CD4-positive, alpha-beta memory T cell (primary cell): ENCODE measurements at places on chromosomes 13 and 19. TPM values are rescaled to one million over a fixed set of nuclear protein-coding genes. Genes with fewer than 3 reads are reported as not detected.

Gene CYP2F1
- total RNA-seq: not detected

Gene MRPL4
- 42.7 TPM for total RNA-seq

Gene KRI1
- 73.0 TPM for total RNA-seq

Gene B3GNT8
- total RNA-seq: 3.2 TPM

Gene SBK2
- not detected for total RNA-seq

Gene NCCRP1
- not detected for total RNA-seq

Gene ACER1
- 1.3 TPM for total RNA-seq

Gene LAIR2
- total RNA-seq: 0.97 TPM

Gene RFX2
- 5.6 TPM for total RNA-seq

Gene ARHGAP35
- 47.5 TPM for total RNA-seq

Gene CABP5
- total RNA-seq: not detected

GRCh38 chr13:94030415-94031119 is 448.9 kb downstream of the DCT start:
- H3K4me1 ChIP-seq: no peaks in the 10 kb centered on the region
- H3K27me3 ChIP-seq: no peaks in the 10 kb centered on the region
- H3K27ac ChIP-seq: no peak overlapping the region
- H3K4me3 ChIP-seq: no peak overlapping the region
- H3K36me3 ChIP-seq: no peaks in the 10 kb centered on the region
- DNase-seq: no peak

- H3K4me1 ChIP-seq: peaks cover 100% of the 10 kb centered on the region
- no peaks in the 10 kb centered on the region for H3K27me3 ChIP-seq
- H3K36me3 ChIP-seq: no peaks in the 10 kb centered on the region
- peak overlapping the region; percentile 74 for H3K27ac ChIP-seq
- DNase-seq: peak; percentile 81
Measured at GRCh38 chr13:48492470-48493065, 40.3 kb downstream of the RCBTB2 start.

DNA sequence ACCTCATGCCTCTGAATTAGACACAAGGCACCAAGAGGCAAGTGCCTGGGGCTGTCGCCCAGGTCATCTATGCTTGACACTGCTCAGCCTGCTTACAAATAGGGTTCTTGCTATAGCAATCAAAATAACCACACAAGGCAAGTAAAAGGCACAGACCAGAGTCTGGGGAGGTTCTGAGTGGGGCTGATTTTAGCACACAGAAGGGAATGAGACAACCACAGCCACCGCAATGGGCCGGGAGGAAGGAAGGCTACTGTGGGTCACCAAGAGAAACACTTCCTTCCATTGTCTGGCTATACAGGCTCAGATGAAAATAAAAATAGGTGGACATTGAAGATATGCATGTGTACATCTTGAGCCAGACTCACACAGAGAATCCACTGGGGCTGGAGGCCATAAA is 159.1 kb downstream of the DLEU7 start:
- no peaks in the 10 kb centered on the region for H3K36me3 ChIP-seq
- H3K27ac ChIP-seq: no peak overlapping the region
- no peak for DNase-seq
- H3K4me3 ChIP-seq: no peak overlapping the region
- no peaks in the 10 kb centered on the region for H3K4me1 ChIP-seq

GRCh38 chr13:102402290-102402689 is 442 bp upstream of the FGF14 start:
- no peak overlapping the region for H3K27ac ChIP-seq
- DNase-seq: peak; percentile 63
- peaks cover 30% of the 10 kb centered on the region for H3K27me3 ChIP-seq

DNA sequence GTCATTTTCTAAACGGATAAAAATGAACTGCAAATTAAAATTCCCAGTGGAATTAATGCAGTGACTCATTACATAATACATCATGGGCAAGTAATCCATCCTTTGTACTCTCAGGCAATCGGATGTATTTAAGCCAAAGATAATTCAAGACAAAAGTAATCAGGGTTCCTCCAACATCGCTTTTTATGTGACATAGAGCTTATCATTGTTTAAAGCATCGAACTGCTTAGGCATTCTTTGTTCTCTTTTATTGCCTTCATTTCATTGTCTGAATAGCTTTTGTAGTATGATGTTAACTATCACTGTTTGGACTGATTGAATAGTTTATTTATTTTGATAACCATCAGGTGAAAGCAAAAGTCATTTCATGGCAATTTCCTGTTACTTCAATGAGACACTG is 209.4 kb downstream of the ITGBL1 start:
- no peak for DNase-seq
- H3K36me3 ChIP-seq: no peaks in the 10 kb centered on the region
- no peaks in the 10 kb centered on the region for H3K4me1 ChIP-seq
- no peaks in the 10 kb centered on the region for H3K27me3 ChIP-seq
- no peak overlapping the region for H3K27ac ChIP-seq

DNA sequence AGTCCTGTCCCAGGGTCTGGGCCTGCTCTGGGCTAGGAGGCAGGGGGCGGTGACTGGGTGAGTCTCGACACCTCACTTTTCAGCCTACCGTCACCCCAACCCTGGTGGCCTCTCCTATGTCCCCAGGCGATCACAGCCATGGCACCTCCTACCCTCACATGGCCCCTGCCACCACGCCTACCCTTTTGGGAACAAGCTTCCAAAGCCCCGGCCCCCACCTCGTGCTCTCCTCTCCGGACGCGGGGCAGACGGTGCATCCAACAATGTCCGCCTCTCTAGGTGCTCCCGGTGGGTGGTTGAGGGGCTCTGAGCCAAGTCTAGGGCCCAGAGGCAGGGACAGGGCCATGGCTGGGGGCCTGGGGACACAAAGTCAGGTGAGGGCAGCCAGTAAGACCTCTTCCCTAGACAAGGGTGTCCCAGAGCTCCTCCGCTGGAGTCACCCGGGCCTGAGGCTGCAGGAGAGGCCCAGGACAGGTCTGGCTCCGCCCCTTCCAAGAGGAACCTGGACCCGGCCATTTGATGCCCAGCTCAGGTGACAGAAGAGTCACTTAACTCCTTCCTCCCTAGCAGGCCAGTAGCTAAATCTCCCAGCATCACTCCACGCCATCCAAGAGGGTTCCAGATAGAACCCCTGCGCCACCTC is at the start of gene SYNE4:
Gene SYNE4 (minus strand): TSS at position 478 of the 643 bp plus-strand sequence. CDS start 132 bp downstream, at position 346.
- H3K4me3 ChIP-seq: peak within 1 kb of the TSS; percentile 28
- no peaks in the 10 kb centered on the region for H3K27me3 ChIP-seq
- H3K4me1 ChIP-seq: peaks cover 25% of the 10 kb centered on the region
- no peaks in the 10 kb centered on the region for H3K36me3 ChIP-seq
- DNase-seq: no peak
- H3K27ac ChIP-seq: no peak within 1 kb of the TSS

DNA sequence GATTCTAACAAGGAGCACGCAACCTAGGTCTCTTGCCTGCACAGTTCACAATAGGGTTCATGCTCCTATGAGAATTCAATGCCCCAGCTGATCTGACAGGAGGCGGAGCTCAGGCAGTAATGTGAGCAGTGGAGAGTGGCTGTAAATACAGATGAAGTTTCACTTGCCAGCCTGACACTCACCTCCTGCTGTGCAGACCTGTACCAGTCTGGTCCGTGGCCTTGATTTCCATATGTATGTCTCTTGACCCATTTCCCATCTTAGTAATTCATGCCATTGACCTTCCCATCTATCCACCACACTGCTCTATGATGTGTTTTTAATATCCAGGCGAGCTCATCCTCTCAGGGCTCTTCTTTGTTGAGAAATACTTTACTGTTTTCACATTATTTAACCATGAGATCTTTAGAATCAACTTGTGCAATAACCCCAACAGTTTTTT is 95.2 kb downstream of the LRCH1 start:
- no peaks in the 10 kb centered on the region for H3K4me1 ChIP-seq
- H3K4me3 ChIP-seq: no peak overlapping the region
- no peaks in the 10 kb centered on the region for H3K27me3 ChIP-seq
- no peak overlapping the region for H3K27ac ChIP-seq
- no peak for DNase-seq
- no peaks in the 10 kb centered on the region for H3K36me3 ChIP-seq

DNA sequence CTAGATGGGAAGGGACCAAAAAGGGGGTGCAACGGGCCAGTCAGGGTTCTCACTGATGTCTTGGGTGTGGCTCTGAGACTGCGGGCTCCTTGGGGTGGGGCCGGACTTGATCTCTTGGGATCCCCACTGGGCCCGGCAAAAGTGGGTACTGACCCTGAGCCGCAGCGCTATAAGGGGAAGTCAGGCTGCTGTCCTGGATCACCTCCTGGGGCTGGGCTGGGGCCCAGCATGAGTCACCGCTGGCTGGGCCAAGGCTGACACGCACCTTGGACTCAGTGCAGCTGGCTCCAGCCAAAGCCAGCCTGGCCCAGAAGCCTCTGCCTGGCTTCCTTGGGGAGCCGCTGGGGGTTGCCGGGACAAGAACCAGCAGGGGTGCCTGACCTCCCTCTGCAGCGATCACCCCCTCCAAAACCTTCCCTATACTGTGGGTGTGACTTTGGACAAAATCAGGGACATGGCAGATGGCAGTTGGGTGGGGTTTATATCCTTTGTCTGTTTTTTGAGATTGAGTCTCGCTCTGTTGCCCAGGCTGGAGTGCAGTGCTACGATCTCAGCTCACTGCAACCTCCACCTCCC is 617 bp upstream of the IQCN start:
- H3K4me1 ChIP-seq: peaks cover 45% of the 10 kb centered on the region
- no peak overlapping the region for H3K27ac ChIP-seq
- H3K36me3 ChIP-seq: peaks cover 20% of the 10 kb centered on the region
- H3K4me3 ChIP-seq: no peak overlapping the region
- H3K27me3 ChIP-seq: no peaks in the 10 kb centered on the region

DNA sequence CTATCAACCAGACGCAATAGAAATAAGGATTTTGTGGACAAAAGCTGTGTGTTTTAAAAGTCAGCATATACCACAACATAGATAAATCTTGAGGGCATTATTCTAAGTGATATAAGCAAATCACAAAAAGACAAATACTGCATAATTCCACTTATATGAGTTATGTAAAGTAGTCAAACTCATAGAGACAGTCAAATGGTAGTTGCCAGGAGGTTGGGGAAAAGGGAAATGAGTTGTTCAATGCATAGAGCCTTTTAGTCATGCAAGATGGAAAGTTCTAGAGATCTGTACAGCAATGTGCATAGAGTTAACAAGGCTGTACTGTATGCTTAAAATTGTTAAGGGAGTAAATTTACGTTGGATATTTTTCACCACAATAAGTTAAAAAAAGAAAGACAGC is 244.7 kb downstream of the DCT start:
- H3K4me3 ChIP-seq: no peak overlapping the region
- H3K27ac ChIP-seq: no peak overlapping the region
- H3K27me3 ChIP-seq: no peaks in the 10 kb centered on the region
- peaks cover 23% of the 10 kb centered on the region for H3K4me1 ChIP-seq

DNA sequence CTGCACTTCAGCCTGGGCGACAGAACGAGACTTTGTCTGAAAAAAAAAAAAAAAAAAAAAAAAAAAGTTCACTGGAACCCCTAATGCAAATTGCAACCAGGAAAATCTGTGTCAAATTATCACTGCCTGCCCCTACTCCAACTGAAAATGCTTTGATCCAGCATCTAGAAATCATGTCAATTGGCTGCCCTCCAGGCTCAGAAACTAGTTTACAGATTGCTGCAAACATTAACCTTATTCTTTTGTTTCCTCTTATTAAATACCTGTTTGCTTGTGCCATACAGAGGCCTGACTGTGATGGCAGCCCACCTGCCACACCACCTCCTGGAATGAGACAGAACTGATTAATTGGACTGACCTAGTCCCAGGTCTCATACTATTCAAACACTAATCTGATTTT is 18.6 kb upstream of the AKT2 start:
- no peaks in the 10 kb centered on the region for H3K27me3 ChIP-seq
- DNase-seq: no peak
- H3K27ac ChIP-seq: no peak overlapping the region
- no peak overlapping the region for H3K4me3 ChIP-seq
- no peaks in the 10 kb centered on the region for H3K4me1 ChIP-seq
- no peaks in the 10 kb centered on the region for H3K36me3 ChIP-seq

- H3K27me3 ChIP-seq: peaks cover 4% of the 10 kb centered on the region
- no peaks in the 10 kb centered on the region for H3K4me1 ChIP-seq
- H3K36me3 ChIP-seq: no peaks in the 10 kb centered on the region
- DNase-seq: no peak
- no peak overlapping the region for H3K4me3 ChIP-seq
Measured at GRCh38 chr13:28413999-28414398, 80.9 kb downstream of the FLT1 start.

GRCh38 chr13:37806666-37807065 is 62.9 kb downstream of the TRPC4 start:
- H3K27ac ChIP-seq: no peak overlapping the region
- H3K4me1 ChIP-seq: no peaks in the 10 kb centered on the region
- DNase-seq: no peak
- no peaks in the 10 kb centered on the region for H3K36me3 ChIP-seq

DNA sequence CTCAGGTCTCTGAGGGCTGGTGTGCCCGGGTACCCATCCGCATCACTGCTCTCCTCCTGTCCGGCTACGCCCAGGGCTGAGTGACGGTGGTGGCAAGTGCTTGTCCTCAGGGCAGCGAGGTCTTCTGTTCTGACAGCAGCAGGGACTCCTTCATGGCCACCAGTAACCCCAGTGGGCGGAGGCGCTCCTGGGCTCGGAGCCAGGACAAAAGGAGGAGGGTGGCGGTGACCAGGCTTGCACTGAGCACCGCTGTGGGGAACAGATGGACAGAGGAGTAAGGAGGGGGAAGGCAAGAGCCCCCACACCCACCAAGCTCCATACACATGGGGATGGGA is 5.8 kb downstream of the CD320 start:
- no peak for DNase-seq
- no peaks in the 10 kb centered on the region for H3K36me3 ChIP-seq
- H3K4me1 ChIP-seq: peaks cover 20% of the 10 kb centered on the region
- no peaks in the 10 kb centered on the region for H3K27me3 ChIP-seq
- H3K27ac ChIP-seq: no peak overlapping the region
- no peak overlapping the region for H3K4me3 ChIP-seq

- no peaks in the 10 kb centered on the region for H3K27me3 ChIP-seq
- peak; percentile 64 for DNase-seq
- H3K4me3 ChIP-seq: peak overlapping the region; percentile 31
- peaks cover 4% of the 10 kb centered on the region for H3K36me3 ChIP-seq
Measured at GRCh38 chr19:53537121-53537520, 824 bp upstream of the ZNF331 start.

GRCh38 chr13:27110056-27110746 is 61.4 kb downstream of the USP12 start:
- no peak overlapping the region for H3K4me3 ChIP-seq
- H3K27me3 ChIP-seq: no peaks in the 10 kb centered on the region
- no peak for DNase-seq
- H3K36me3 ChIP-seq: peaks cover 4% of the 10 kb centered on the region
- H3K27ac ChIP-seq: no peak overlapping the region

DNA sequence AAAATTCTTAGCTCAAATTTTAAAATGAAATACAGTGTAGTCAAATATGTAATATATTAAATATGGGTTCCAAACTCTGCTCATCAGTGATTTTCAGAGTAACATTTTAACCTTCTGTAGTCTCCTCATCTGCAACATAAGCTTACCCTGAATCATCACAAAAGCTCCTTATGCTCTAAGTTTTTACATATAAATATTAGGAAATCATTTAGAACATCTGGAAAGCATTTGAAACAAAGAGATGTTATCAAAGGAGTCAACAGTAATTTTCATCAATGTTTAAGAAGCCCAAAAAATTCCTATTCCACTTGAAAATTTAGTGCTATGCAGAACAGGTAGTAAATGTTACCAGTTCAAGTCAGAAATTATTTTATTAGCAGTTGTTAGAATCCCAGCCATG is 224.7 kb downstream of the DCT start:
- no peak for DNase-seq
- no peaks in the 10 kb centered on the region for H3K27me3 ChIP-seq
- H3K27ac ChIP-seq: no peak overlapping the region
- no peaks in the 10 kb centered on the region for H3K36me3 ChIP-seq
- no peak overlapping the region for H3K4me3 ChIP-seq
